Stimulated activated CD4-positive, alpha-beta T cell treated with anti-CD3 and anti-CD28 coated beads, Interleukin-12 subunit alpha, Interleukin-12 subunit beta, amount 100 ng/mL, for 24 hours (primary cell): ENCODE measurements at places on chromosomes 3 and 15.

DNA sequence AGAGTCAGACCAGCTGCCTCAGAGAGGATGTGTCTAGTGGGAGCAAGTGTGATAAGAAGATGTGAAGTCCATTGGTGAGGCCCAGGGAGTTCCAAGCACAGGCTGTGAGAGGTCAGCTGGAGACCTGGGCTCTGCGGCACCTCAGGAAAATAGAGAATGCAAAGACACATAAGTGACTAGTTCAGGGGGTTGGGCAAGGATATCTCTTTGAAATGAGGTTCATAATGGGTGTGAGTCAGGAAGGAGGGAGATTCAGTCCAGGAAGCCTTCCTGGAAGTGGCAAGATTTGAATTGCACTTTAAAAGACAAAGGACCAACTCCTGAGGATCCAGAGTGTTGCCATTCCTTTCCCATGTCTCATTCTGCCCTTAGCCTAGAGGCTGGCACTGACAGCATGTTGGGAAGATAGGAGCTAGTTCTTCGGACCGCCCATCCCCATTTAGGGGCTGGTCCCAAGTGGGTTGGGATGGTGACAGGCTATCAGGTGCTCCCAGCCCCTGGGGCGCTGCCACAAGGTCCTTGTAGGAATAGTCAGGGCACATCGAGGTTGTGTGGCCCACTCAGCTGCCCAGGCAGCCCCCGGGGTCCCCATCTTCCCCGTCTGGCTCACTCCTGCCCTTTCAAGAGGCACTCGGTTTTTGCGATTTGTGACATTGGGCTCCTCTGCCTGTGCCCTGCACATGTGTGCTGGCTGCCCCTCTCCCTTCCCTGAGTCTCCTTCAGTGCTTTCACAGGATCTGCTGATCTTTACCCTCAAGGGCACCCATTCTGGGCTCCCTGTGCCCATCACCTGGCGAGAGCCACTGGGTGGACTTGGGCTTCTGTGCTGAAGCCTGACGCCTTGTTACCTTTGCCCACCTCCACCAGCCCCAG, 23.7 kb downstream of the ESYT3 start:
- DNase-seq: no peak

GRCh38 chr15:99059010-99059981, 45.6 kb upstream of the SYNM start:
- peak; percentile 14 for DNase-seq

DNA sequence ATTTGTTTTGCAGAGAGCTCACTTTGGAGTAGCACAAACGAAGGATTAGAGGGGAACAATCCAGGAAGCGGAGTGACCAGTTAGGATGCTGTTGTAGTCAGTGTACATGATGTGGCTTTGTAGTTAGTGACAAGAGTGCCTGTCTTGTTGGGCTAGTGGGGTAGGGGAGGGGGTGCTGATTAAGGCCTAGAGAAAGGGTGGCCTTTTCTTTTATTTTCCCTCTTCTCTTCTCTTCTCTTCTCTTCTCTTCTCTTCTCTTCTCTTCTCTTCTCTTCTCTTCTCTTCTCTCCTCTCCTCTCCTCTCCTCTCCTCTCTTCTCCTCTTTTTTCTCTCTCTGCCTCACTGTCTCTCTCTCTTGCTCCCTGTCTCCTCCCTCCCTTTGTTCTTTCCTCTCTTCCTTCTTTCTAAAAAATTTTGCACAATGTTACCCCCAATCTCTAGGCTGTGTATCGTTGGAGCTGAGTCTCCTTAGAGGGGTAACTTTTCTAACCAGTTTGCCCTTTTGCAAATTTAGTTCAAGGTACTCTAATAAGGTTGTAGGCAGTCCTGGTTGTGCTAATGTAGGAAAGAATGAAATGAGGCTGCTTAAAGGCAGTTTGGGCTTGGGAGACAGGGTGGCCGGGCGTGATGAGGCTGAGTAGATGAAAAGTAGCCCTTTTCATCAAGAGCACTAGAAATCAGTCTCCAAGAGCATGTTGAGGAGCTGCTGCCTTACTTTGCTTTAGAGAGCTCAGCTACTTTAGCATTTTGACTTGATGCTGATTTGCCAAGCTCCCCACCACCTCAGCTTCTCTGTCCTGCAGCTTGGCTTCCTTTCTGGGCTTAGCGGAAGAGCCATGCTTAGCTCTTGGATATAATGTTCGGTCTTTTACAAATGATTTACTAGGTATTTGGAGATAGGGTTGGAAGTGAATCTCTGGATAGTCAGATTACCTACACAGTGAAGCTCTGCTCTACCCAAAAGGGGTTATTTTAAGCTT, 58.6 kb downstream of the SV2B start:
- DNase-seq: no peak

GRCh38 chr15:34883633-34884032, 85.9 kb downstream of the AQR start:
- no peak for DNase-seq

DNA sequence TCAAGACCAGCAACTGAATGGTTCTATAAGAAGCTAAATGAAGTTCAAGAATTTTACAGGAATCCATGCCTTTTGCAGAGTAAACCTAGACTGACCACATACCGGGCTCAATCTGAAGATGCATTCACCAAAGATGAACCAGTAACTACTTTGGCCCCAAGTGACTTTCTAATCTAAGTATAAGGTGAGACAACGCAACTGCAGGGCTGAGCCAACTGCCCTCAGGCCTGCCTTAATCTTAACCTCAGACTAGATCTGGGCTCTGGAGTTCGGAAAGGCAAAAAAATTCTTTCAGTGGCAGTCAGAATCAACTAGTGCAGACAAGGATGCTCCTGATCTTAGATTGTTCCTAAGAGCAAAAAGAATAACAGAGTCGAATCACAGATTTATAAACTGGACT, 48.3 kb downstream of the EXD1 start:
- DNase-seq: no peak

DNA sequence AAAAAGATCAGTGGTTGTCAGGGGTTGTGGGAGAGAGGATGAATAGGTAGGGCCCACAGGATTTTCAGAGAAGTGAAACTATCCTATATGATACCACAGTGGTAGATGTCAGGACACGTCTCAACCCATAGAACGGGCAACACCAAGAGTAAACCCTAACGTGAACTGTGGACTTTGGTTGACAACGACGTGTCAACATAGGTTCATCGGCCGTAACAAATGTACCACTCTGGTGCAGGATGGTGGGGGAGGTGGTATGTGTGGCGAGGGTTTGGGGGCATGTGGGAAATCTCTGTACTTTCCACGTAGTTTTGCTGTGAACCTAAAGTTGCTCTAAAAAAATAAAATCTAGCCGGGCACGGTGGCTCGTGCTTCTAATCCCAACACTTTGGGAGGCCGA, 13.0 kb upstream of the PIGZ start:
- DNase-seq: no peak

- DNase-seq: no peak
Measured at GRCh38 chr3:55474213-55474632, 12.9 kb downstream of the WNT5A start.

- no peak for DNase-seq
Measured at GRCh38 chr3:57949785-57950615, 58.2 kb upstream of the FLNB start.

- no peak for DNase-seq
Measured at GRCh38 chr3:158402590-158402989, 168.4 kb upstream of the MLF1 start.

GRCh38 chr15:49155834-49156627, 632 bp upstream of the COPS2 start:
- no peak for DNase-seq
